Fibroblast of villous mesenchyme (primary cell): ENCODE measurements at places on chromosomes 5 and 9.

- DNase-seq: no peak
Observed at GRCh38 chr9:16076511-16076910, 523.7 kb downstream of the CCDC171 start.

DNA sequence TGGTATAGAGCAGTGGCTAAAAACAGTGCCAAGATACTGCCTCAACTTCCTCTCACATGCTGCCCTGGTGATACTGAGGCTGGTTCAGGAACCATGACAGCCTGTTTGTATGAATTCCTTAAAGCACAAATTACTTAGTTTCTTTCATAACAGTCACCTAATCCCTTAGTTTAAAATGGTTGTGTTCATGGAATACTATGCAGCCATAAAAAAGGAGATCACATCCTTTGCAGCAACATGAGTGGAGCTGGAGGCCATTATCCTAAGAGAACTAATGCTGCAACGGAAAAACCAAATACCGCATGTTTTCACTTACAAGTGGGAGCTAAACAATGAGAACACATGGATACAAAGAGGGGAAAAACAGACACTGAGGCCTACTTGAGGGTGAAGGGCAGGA, 21.8 kb downstream of the ZFP62 start:
- DNase-seq: no peak

GRCh38 chr5:177531209-177531940, 14.6 kb upstream of the DDX41 start:
- no peak for DNase-seq

DNA sequence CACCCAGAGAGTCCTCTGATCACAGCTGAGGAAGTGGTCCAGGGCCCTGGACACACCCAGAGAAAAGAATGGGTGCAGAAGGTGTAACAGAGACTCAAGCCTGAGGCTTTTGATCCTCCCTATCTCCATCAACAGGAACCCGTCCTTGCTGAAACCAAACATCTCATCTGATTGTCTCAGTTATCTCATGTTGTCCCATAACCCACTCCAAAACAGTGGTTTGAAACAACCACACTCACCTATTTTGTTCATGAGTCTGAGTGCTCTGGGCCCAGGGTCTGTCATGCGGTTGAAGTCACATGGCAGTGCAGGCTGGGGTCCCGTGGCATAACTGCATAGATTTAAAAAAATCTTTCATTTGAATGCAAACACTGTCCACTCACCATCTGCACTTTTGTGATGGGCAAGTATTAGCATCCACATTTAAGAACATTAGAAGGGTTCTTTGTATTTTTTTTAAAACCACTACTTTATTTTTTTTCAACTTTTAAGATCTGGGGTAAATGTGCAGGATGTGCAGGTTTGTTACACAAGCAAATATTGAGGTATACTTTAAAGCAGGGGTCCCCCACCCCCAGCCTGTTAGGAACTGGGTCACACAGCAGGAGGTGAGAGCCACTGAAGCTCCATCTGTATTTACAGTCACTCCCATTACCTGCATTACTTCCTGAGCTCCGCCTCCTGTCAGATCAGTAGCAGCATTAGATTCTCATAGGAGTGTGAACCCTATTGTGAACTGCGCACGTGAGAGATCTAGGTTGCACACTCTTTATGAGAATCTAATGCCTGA, 255.8 kb downstream of the ROR2 start:
- no peak for DNase-seq

DNA sequence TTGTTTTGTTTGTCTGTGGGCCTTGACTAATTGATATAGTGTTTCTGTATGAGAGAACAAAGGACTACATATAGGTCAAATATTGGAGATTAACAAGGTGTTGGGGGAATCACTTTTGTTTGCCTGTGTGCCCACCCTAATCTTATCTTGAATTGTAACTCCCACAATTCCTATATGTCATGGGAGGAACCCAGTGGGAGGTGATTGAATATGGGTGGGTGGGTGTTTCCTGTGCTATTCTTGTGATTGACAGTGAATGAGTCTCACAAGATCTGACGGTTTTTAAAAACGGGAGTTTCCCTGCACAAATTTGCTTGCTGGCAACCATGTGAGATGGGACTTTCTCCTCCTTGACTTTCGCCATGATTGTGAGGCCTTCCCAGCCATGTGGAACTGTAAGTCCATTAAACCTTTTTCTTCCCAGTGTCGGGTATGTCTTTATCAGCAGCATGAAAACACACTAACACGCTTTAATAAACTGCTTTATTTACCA, 64.9 kb upstream of the HSPB3 start:
- no peak for DNase-seq

- DNase-seq: no peak
Observed at GRCh38 chr5:161539016-161539415, 7.5 kb downstream of the GABRB2 start.

GRCh38 chr5:37121465-37121864, 127.7 kb downstream of the CPLANE1 start:
- DNase-seq: no peak

DNA sequence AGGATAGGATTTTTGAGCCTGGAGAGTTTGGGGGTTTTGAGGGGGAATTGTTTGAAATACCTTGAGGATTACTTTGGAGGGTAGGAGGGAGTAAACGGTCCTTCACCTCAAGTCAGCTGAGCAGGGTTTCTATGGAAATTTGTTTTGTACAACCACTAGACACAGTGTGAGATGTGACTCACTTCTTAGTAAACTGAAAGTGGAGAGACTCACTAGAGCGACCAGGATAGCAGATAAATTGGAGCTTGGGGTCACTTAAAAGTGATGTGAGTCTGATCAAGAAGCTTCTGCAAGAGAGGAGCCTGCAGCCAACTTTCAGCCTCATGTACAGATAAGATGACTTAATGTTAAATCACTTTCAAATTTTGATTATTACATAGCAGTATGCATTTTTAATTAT, 1945.9 kb upstream of the NUDT12 start:
- peak; percentile 1 for DNase-seq

DNA sequence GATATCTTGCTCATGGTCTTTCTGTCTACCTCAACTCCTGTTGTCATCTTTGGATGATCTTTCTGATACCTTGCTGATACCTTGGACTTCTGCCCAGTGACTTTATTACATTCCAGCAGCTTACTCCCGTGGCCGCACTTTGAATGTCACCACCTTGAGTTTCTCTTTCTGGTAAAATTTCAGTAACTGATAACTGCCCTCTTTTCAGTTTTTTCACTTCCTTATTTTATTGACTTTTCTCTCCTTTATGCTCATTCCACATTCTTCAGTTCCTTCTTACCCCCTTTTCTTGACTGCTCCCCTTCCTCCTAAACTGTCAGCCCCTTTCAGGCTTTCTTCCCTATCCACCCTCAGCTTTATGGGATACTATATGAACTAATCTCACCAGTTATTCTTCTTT, 7.0 kb upstream of the FBXO4 start:
- DNase-seq: no peak

DNA sequence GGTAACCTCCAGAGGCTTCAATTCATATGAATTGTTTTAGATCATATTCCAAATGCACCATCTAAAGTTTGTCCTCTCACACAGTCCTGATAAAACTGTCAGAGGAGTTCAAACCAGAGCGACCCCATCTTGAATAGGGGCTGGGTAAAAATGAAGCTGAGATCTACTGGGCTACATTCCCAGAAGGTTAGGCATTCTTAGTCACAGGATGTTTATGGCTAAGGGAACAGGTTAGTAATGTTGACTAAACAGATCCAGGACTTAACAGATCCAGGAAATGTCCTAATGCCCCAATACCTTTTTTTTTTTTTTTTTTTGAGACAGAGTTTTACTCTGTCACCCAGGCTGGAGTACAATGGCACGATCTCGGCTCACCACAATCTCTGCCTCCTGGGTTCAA, 192.6 kb upstream of the PRDM9 start:
- no peak for DNase-seq
